ENCODE measurements at places on chromosomes 3 and 15. TPM values are rescaled to one million over a fixed set of nuclear protein-coding genes. Genes with fewer than 3 reads are reported as not detected.

CLSTN2 gene
- under 0.01 TPM for total RNA-seq

HDAC11 gene
- 17.7 TPM for total RNA-seq

GRCh38 chr3:100102757-100103156 lies 11.5 kb downstream of the FILIP1L start:
- DNase-seq, result no peak

DNA sequence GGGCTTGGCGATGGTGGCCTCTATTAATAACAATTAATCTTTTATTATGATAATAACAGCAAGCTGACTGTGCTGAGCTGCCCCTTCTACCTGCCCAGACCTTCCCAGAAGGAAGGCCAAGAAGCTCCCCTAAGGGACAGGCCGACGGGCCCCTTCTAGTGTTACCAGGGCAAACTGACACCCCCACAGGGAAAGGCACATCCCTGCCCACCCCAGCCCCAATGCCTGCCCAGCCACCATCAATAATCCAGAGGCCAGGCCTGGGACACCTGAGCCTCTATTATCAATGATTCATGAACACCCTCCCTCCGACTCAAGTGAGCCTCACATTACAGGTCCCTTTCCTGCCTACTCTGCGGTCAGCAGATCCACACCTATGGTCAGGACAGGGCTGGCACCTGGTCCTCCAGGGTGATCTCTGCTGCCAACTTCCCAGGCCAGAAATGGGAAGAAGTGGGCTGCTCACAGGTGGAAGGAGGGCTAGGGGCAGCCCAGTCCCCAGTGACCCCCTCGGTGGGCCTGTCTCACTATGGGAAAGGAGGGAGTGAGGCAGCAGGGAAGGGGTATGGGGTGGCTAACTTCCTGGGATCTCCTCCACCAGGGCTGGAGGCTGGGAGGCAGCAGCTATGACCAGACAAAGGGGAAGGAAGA lies 1.8 kb downstream of the TWF2 start:
- DNase-seq, result no peak

- DNase-seq, result no peak
Observed at GRCh38 chr3:157865352-157866000, 240.7 kb downstream of the SHOX2 start.

DNA sequence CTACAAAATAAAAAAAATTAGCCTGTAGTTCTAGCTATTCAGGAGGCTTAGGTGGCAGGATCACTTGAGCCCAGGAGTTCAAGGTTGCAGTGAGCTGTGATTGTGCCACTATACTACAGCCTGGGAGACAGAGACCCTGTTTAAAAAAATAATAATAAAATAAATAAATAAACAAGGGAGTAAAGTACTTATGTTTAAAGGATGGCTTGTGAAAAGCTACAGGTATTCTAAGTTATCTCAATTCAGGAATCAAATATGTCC lies 74.2 kb downstream of the ANKRD28 start:
- DNase-seq, result no peak

Data from fibroblast of lung (primary cell).